ENCODE measurements at places on chromosomes 1 and 21.
A peak's percentile ranks its signal among the peaks of the same experiment; 100 is the strongest.

DNA sequence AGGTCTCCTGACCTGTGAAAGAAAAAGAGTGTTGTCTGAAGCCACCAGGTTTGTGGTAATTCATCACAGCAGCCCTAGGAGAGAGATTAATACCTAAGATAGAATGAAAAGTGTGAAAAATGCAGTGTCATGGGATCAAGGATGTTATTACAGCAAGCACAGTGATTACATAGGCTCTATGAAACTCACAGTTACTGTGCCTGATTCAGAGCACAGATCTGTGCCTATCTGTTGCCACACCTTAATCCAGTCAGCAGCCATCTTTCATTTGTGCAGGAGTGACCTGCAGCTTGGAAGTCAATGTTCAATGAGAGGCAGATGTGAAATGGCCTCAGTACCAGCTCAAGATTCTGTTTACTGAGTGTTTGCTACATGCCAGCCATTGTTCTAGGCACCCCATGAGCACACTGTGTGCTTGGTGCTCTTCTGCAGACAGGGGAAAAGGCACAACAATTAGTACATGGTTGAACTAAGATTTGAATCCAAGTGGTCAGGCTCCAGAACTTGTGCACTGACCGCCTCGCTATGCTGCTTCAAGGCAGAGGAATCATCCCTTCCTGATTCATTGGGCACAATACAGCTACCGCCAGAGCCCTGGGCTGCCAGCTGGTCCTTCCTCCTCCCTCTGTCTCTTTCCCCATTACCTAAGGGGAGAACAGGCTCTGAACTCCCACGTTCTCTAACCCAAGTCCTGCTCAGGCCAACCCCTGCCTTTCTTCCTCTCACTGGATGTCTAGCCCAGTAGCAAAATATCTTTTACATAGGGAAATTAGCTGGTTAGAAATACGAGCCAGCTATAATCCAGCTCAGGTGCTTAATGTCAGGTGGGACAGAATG is 56.3 kb upstream of the NEK2 start:
- no peak for DNase-seq

DNA sequence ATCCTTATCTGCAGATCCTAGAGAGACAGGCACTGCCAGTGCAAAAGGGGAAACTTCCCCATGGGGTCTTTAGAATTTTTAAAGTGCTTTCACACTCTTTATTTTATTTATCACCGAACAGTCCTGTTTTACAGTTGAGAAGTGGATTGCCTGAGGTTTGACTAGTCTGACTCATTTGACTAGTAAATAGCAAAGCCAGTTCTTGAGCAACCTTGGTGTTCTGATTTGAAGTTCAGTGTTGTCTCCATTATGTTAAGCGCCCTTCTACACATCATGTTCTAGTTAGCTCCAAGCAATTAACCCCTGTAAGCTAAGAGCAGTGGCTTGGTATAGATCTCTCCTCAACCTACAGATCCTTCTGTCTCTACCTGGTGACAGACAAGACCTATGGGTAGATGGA is 262.9 kb downstream of the CACNA1E start:
- DNase-seq = no peak

DNA sequence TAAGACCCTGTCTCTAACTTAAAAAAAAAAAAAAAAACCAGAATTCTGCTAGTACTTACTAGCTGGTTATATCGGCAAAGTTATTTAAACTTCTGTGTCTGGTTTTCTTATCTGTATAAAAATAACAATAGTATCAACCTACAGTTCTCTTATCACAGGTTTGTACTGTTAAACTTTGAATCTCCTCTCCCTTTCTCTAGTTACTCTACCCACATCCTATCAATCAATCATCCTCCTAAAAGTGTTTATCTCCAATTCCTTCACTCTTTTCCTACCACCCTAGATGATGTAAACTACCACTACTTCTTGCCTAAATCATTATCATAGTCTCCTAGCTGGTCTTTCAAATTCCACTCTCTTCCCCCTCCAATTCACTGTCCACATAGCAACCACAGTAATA is 27.6 kb downstream of the USP33 start:
- DNase-seq = no peak

DNA sequence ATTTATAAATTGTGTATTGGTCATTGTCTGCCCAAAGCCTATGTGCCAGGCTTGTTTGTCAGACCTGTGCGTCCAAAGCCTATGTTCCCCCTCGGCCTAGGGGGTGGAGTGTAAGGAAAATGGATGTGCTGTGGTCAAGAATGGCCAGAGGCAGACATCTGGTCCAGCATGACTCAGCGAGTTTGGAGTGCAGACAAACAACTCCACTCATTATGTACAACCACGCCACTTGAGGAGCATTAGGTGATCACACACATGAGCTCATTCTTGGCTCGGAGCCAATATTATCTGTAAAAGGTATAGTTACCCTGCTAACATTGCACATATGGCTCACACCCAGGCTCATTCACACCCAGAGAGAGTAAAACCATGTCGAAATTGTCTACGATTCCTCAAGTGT is 1047.6 kb upstream of the ADGRL4 start:
- peak; percentile 48 for DNase-seq

- DNase-seq = no peak
These were observed 122.2 kb upstream of the VAMP3 start for GRCh38 chr1:7648761-7649384.

GRCh38 chr21:25916226-25916625 is 181.5 kb downstream of the GABPA start:
- DNase-seq = no peak

GRCh38 chr1:60388092-60388987 is 314.8 kb upstream of the C1orf87 start:
- DNase-seq = peak; percentile 37

DNA sequence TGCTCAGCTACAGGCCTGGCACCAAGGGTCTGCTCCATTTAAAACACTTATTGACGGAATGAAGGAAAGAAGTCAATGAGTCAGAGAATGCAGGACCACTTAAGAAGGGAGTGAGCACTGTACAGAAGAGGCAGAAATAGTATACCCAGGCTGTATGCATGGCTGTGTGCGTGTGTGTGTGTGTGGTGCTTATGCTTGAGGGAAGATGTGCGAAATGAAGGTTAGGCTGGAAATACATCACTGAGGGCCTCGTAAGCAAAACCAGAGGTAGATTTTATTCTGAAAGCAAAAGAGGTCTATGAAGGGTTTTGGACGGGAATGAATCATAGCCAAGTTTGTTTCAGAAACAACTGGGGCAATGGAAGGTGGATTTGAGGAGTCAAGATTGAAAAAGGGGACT is 9.7 kb upstream of the ADGRB2 start:
- DNase-seq = no peak

DNA sequence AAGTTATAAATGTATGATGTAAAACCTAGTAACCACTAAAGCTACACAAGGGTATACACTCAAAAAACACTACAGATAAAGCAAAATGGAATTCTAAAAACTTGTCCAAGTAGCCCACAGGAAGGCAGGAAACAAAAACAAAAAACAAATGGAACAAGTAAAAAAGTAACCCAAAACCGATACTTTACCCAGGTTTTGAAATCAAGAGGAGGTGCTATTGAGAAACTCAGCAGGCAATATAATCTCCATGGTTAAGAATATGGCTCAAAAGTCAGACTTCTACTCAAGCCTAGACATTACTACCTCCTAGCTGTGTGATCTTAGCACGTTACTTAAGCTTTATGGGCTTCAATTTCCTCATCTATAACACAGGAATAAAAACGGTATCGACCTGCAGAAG is 13.3 kb downstream of the RBBP5 start:
- DNase-seq = no peak

- no peak for DNase-seq
These were observed 1335.7 kb downstream of the PLA2G4A start for GRCh38 chr1:188164459-188164858.

DNA sequence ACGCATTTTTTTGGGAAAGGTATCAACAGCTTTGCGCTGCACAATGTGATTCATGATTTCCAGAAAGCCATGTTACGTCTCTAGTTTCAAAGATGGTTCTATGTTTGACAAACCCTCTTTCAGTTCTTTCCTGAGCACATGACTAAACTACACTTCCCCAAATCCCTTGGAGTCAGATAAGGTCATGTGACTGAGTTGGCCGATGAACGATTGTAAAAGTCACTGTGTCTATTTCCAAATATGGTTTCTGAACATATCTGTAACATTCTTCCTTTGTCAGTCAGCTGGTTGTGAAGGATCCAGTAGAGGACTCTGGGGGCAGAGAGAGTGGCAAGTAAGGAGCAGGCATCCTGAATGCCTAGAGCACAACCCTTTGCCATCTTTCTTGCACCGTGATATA is 35.4 kb downstream of the TMPRSS15 start:
- peak; percentile 26 for DNase-seq

DNA sequence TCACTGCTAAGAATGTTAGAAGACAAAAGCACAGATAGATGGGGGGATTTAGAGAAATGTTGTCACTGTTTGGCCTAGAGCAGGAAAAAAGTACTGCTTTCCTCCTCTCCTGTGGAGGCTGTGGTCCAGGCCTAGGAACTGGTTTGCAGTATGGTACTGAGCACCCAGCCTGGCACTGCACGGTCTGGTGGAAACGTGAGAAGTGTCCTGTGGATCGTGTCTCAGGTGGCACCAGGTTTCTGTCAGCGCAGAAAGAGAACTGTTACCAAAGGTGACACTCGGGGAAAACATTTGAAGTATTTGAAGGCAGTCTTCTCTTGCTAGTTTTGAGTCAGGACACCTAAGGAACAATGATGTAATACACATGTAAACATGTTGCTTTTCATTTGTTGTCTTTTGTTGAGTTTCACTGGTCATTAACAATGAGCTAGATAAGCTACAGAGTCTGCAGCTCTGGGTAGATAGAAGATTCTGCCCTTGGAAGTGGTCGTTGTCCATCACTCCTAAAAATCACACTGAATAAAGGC is 63.0 kb downstream of the B3GALNT2 start:
- DNase-seq = no peak

GRCh38 chr1:64147759-64148158 is 55.7 kb upstream of the UBE2U start:
- DNase-seq = no peak

GRCh38 chr1:3708791-3709190 is 43.5 kb upstream of the CCDC27 start:
- no peak for DNase-seq

GRCh38 chr1:236530959-236531358 is 7.2 kb downstream of the LGALS8 start:
- no peak for DNase-seq

DNA sequence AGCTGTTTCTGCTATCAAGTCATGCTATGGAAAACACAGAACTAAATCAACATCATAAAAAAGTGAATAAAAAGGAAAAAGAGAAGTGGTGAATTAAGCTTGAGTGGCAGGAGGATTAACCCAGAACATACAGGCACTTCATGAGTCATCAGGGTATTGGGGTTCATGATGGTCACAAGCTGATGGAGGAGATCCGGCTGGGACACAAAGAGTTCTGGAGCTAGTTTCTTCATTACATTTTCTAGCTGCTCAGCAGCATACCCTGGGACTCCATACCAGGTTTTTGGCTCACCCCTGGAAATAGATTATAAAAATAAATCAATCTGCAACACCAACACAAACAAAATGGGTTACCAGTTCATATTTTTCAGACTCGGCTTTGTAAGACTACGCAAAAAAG is 42.5 kb upstream of the SYT2 start:
- peak; percentile 17 for DNase-seq

GRCh38 chr1:225435957-225436392 is 8.1 kb upstream of the LBR start:
- DNase-seq = no peak

DNA sequence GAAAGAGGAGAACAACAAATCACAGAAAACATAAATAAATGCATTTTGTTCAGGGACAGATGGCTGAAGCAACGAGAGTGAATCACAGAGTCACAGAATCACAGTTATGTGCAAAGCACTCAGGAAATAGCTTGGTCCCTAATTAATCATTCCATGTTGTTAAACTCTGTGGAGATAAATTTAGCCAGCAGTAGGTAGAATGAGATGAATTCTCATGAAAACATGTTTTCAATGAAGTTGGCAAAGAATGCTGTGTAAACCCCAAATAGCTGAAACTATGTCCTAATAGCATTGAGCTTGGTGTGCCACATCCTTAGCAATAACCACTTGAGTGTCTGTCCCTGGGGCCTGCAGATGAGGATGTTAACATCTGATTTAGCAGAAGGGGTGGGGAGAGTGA is 20.4 kb downstream of the LEPR start:
- DNase-seq = peak; percentile 83

DNA sequence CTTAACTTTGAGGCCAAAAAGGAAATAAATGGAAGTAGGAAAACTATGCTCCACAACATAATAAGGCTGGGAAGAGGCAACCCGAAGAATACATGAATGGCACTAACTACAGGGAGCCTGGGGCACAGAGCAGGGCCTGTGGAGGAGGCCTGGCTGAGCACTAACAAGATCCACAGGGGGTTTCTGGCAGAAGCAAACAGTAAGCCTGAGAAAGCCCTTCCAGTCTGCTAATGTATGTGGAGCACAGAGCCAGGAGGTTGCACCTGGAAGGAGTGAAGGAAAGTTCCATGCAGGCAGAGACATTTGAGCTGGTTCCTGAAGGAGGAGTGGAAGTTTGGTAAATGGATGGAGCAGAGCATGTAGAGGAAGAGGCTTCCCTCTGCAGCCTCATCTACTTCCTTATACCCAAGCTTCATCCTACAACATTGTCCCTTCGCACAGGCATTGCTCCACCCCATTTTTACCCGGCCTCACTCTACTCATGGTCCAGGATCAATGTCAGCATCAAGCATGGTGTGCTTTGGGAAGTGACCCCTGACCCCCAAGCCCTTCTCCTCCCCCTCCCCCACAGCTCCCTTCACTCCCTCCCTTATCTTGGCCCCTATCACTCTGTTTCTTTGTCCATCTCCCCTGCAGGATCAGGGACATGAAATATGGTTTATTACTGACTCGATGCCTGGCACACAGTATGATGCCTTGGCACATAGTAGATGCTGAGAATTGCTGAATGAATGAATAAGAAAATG is 23.3 kb downstream of the SHISA4 start:
- no peak for DNase-seq

GRCh38 chr1:155671750-155672149 is 16.8 kb downstream of the YY1AP1 start:
- DNase-seq = no peak

DNA sequence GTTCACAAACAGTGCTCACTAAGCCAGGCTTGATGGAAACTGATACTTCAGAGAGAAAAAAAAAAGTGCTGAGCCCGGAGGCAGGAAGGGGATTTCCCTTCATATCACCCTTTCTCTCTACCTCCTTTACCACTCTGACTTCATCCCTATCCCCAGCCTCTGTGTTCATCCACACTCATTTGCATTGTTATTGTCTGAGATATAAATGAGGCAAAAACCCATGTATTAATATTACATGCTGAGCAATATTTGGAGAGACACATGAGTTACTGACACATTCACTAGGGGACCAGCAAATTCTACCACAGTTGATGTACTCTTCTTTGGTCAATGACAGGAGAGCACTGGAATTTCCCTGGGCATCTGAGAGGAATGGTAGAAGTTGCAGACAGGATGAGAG is 175.8 kb downstream of the TNFSF18 start:
- DNase-seq = no peak

- DNase-seq = no peak
These were observed 1061.4 kb downstream of the MRPL39 start for GRCh38 chr21:24545807-24546361.

- DNase-seq = peak; percentile 66
These were observed 136.4 kb upstream of the KCNE2 start for GRCh38 chr21:34227386-34227852.

GRCh38 chr1:55833529-55834091 is 618.4 kb upstream of the USP24 start:
- peak; percentile 95 for DNase-seq

- DNase-seq = peak; percentile 95
These were observed 26.6 kb downstream of the AK4 start for GRCh38 chr1:65174585-65174984.

- peak; percentile 72 for DNase-seq
These were observed 9.7 kb downstream of the SMYD3 start for GRCh38 chr1:246497331-246497915.
